ENCODE measurements at places on chromosomes 11 and 22.
A peak's percentile ranks its signal among the peaks of the same experiment; 100 is the strongest.

DNA sequence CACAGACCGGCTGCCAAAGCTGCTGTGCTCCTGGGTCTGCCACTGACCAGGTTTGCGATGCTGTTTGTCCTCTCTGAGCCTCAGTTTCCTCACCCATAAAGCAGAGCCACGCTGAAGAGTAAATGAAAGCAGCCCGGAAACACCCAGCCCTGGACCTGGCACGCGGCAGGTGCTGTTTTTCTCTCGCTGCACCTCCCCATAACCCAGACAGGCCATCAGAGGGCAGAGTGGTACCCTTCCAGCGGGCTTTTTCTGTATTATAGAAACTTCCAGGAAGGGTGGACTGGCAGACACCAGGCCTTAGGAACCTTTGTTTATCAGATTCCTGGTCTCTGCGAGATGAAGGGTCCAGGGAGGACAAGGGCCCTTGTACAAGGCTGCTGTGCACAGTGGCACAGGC is 17.9 kb upstream of the FGF19 start:
- DNase-seq = no peak

DNA sequence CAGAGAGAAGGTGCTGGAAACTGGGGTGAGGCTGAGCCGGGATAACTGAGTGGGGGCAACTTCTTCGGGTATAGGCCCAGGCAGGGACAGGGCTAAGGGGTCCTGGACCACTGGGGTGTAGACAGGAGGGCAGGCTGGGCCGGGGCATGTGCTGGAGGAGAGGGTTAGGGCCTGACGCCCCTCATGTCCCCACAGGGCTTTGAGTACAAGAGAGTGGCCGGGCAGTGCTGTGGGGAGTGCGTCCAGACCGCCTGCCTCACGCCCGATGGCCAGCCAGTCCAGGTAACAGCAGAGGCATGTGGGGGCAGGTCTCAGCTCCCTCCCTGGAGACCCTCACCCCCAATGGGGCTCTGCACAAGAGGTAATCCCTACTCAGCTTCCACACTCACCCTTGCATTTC is 36.7 kb downstream of the MUC5B start:
- no peak for DNase-seq

DNA sequence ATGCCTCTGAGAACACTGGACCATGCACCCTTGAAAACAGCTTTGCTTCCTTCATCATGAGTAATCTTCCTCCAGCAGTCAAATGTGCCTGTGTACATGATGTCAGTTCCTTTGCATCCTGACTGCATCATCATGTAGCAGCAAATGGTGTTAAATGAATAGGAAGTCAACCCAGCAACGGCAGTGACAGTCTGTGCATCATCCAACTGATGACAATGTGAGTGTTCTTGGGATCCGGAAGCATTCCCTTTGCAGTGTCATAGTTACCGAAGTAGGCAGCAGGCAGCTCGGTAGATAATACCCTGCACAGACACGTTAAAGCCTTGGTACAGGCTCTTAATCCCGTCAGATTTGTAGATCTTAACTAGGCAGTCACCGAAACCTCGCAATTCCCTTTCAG is 2.5 kb downstream of the WBP2NL start:
- DNase-seq = peak; percentile 82

GRCh38 chr11:130576146-130576545 is 127.7 kb downstream of the ADAMTS15 start:
- DNase-seq = no peak

GRCh38 chr11:126628450-126628789 is 272.9 kb downstream of the ST3GAL4 start:
- no peak for DNase-seq

GRCh38 chr11:71446150-71446549 is 2.0 kb downstream of the DHCR7 start:
- DNase-seq = no peak

- DNase-seq = no peak
Observed at GRCh38 chr11:108115500-108116140, 5.7 kb upstream of the ACAT1 start.

- no peak for DNase-seq
Observed at GRCh38 chr22:47629791-47630655, 867.6 kb downstream of the TBC1D22A start.

GRCh38 chr11:120316880-120317688 is 8.0 kb upstream of the TLCD5 start:
- DNase-seq = peak; percentile 32

DNA sequence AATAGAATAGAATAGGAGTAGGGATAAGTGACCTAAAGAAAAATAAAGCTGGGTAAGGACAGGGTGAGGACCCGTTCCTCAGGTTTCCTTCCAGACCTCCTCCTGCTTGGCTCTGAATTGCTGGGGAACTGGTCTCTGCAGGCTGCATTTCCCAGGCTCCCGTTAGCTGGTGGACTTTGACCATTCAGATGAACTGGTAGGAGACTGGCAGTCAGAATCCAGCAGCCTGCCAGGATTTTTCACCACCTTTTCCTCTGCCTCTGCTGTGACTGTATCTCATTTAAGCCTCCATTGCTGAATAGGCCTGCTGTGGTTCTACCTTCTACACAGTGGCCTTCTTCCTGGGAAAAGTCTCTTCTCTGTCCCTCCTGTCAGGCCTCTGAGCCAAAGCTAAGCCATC is 24.6 kb upstream of the SMPD1 start:
- DNase-seq = no peak

GRCh38 chr22:45426387-45426786 is 12.9 kb downstream of the RIBC2 start:
- DNase-seq = no peak

DNA sequence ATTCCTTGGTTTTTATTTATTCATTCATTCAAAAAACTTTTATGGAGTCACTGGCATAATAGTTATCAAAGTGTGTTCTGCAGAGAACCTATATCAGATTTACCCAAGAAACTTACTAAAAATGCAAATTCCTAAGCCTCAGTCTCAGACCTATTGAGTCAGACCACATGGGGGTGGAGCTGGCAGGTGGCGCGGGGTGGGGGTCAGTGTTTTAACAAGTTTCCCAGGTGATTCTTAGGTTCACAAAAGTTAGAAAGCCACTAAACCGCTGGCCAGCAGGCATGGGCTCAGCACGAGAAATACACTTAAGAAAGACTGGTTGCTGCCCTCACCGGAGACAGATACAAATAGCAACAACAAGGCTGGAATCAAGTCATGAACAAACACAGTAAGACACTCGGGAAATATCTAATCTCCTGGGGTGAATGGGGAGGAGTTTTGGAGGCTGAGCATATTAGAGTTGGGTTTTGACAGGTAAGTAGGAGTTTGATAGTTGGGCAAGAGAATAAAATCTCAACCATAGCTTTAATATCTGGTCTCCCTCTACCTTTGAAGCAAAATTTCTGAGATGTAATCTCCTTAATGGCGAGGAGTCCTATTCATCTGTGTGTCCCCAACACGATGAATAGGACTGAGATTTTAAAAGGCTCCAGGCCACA is 167.5 kb upstream of the NECTIN1 start:
- no peak for DNase-seq

- DNase-seq = no peak
Observed at GRCh38 chr11:44576656-44577055, 11.2 kb downstream of the CD82 start.

GRCh38 chr11:76524919-76525318 is 80.1 kb downstream of the EMSY start:
- no peak for DNase-seq

DNA sequence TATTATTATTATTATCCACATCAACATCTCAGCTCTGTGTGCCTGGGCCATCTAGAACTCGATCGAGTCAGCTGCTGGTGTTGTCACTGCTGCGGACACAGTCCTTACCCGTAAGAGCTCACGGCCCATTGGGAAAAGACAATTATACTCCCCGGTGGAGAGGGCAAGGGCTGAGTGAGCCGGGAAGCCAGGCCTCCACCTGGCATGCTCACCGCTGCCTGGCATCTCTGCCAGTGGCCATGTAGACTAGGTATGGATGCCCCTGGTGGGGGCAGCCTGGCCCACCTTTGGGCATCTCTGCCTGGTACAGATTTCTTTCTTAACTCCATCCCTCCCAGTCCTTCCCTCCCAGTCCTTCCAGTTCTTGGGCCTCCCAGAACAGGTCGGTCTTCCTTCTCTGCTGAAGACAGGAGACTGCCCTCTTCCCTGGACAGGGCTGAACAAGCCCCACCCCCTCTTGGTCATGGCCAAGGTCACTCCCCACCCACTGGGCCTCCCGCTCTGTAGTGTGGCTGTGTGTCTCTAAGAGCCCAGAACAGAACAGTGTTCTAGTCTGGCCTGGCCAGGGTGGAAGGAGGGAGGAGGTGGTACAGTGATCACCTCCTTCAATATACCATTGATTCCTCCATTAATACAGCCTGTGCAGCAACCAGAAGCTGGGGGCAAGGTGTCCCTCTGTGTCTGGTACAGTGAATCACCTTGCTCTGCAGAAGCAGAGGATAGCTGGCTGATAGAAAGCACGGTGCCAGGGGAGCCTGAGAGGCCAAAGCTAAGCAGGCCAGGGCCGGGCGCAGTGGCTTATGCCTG is 57.7 kb downstream of the FLRT1 start:
- no peak for DNase-seq

- DNase-seq = no peak
Observed at GRCh38 chr22:31692186-31692886, 30.3 kb upstream of the PISD start.

- no peak for DNase-seq
Observed at GRCh38 chr11:124075841-124076651, 34.9 kb upstream of the OR10G7 start.

DNA sequence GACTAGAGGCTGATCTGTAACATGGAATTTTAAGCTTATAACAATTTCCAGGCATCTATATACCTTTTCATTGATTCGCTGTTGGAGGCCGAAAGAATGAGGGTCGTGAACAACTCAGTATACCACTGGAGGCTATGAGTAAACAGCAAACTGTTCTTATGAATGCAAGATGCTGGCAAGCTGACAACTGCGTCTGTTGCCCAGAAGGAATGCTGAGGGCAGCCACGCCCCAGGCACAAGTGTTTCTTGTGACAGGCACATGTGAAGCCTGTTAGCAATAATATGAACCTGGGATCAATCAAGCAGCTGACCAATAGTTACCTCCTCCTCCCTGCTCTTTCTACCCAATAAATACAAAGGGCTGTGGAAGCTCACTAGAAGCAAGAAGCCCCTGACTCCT is 15.3 kb downstream of the RTCB start:
- DNase-seq = no peak

DNA sequence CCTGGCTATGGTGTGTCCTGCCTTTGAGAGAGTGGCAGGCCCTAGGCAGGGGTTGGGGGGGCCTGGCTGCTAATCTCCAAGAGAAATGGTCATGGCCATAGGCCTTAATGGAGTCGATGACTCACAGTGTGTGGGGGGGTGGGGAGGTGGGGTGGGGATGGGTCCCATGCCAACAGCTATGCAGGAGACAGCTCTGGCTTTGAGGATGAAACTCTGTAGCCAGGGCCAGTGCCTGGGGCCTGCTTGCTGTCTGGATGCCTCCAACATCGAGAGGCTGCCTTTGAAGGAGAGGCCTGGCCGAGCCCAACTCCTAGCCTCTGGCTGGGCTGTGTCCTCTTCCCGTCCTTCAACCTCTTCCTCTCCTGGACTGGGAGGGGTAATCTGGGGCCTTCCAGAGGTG is 23.9 kb upstream of the TSPAN18 start:
- no peak for DNase-seq

DNA sequence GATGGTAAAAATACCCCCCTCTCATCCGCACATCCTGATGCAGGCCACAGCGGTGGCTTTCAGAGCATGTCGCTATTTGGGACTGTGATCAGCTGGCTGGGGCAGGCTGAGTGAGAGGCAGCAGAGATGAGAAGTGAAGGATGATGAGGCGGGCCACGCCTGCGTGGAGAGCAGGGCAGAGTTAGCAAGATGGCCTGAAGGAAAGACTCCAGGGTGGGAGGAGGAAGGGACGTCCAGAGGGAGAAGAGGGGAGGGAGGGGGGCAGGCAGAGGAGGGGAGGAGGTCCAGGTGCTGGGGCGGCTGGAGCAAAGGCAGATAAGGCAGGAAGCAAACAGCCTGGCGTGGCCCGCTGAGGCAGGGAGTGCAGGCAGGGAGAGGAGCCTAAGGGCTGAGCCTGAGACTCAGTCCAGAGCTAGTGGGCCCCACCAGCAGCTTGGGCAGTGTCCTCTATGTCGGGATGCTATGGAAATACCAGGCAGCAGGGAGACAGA is 29.1 kb downstream of the LRFN4 start:
- DNase-seq = no peak

DNA sequence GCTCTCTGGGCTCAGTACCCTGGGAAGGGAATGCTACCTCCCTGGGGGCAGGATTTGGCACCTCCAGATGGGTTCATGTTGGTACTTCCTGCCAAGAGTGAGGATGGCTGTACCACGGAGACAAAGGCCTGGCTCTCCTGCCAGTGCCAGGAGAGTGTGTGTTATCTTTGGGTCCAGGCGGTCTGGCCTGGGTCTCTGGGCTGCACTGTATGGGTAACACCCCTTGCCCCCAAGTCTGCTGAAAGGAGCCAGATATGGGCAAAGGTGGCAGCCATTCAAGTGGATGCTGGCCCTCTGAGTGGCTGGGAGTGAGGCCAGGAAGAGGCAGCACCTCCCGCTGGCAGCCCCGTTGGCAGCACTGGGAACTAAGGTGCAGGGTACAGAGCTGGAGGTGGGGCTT is 91.5 kb downstream of the NECTIN1 start:
- no peak for DNase-seq

DNA sequence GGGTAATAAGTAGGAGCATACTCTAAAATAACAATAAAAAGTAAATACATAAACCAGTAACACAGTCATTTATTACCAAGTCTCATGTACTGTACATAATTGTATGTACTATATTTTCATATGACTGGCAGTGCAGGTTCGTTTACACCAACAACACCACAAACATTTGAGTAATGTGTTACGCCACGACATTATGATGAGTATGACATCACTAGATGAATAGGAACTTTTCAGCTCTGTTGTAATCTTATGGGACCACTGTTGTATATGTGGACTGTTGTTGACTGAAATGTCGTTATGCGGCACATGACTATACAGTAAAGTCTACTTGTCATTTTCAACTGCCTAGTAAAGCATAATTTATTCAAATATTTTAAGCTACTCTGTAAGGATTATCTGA is 18.6 kb downstream of the KIF18A start:
- no peak for DNase-seq

DNA sequence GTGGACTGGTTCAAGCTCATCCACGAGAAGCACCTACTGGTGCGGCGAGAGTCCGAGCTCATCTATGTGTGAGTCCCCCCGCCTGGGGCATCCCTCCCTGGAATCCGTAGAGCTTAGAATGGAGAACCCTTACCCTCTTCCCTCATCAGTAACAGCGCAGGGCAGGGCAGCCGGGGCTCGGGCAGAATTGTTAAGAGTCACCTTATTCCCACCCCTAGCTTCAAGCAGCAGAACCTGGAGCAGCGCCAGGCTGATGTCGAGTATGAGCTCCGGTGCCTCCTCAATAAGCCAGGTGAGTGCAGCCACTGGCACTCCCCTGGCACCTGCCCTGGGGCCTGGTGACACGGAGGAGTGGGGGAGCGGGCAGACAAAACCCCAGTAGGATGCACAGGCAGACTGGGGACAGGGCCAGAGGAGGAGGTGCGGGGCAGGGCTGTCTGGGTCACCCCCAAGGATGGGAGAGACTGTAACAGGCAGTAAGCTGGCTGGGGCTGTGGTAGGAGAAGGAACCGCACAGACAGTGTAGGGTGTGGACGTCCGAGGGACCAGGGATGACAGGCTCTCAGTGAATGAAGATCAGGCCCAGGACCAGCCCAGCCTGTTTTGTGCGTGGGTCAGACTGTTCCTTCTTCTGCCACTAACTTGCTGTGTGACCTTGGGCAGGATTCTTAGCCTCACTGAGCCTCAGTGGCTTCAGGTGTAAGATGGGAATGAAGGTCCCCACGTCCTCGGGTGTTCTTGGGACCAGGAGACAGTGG is 20.4 kb downstream of the C22orf23 start:
- DNase-seq = no peak
